Activated CD8-positive, alpha-beta memory T cell treated with anti-CD3 and anti-CD28 coated beads, Interleukin-2, amount 50 U/mL, for 48 hours (primary cell): ENCODE measurements at places on chromosomes 4 and X.
A peak's percentile ranks its signal among the peaks of the same experiment; 100 is the strongest.

DNA sequence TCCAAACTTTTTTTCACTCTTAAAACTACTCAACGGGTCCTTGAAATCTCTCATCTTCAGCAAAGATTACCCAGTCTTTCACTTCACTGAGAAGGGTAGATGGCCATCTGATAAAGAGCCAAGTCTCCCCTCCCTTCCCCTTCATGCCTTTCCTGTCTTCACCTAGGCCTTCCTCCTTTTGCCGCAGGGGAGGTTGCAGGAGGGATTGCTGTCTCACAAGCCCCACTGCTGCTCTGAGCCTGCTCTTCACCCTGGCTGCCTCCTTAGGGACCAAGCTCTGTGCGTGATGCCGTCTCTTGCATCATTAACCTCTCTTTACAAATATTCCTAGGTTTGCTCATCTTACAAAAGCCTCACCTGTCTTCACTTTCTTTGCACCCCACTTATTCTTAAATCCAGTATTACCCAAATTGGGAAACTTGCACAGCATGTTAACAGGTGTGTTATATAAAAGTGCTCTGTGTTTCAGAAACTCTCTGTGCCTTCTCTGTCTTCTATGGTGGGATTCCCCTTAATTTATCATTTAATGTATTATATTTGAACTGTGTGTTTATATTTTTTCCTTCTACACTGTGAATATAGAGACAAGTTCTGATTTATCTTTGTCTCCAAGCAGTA lies 3.8 kb downstream of the ZFX start:
- DNase-seq = no peak

GRCh38 chr4:101941816-101942358 lies 151.4 kb downstream of the BANK1 start:
- no peak for DNase-seq

- no peak for DNase-seq
Observed at GRCh38 chr4:2166253-2166652, 75.7 kb downstream of the HAUS3 start.

DNA sequence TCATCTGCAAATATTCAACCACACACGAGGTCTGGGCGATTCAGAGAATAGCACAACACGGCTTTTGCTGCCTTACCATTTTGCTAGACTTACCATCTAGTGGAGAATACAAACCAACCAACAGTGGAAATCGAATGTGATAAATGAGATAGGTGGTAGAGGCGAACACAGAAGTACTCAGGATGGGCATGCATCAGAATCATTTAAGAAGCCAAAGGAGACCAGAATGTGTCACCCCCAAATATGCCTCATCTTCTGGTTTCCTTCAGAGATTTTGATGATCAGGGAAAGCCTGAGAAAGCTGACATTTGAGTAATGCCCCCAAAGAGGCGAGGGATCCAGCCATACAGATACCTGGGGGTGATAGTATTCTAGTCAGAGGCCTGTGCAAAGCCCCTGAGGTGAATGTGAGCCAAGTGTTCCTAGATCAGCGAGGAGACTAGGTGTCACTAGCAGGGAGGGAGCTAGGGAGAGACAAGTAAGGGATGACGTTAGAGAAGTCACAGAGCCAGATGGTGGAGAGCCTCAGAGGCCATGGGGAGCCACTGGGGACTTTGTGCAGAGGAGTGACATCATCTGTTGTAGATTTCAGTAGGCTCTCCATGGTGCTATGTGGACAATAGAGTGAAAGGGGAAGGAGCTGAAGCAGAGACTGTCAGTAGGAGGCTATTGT lies 1.7 kb downstream of the MTMR1 start:
- DNase-seq = no peak

- no peak for DNase-seq
Observed at GRCh38 chr4:82043081-82043808, 330.5 kb downstream of the HNRNPD start.

DNA sequence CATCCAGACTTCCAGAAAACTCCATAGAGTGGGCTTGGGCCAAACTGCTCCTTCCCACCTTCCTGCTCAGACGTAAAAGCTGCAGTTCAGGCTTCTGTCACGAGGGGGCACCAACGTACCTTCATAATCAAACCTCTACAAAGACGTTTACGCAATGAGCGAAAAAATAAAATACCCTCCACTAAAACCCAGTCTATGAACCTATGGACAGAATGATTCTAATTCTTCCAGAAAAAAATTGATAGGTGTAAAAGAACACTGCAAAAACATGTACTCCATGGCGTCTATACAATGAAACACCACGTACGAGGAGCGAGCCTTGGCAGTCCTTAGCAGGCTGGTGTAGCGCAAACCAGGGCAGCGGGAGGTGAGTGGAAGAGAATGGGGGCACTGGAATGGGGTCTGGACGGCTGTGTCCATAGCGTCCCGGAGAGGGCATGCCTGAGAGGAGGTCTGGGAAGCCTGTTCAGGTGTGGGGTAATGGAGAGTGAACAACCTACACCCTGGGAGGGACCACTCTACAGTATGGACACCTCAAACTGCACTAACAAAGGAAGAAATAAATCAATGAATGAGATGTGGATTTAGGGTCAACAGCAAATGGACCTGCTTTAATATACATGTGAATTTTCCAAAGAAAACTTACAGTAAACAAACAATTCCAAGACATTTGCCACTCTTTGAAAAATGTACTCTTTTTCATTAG lies 14.4 kb upstream of the RAB40A start:
- peak; percentile 86 for DNase-seq

- DNase-seq = peak; percentile 51
Observed at GRCh38 chrX:42714981-42715700, 62.8 kb downstream of the PPP1R2C start.

DNA sequence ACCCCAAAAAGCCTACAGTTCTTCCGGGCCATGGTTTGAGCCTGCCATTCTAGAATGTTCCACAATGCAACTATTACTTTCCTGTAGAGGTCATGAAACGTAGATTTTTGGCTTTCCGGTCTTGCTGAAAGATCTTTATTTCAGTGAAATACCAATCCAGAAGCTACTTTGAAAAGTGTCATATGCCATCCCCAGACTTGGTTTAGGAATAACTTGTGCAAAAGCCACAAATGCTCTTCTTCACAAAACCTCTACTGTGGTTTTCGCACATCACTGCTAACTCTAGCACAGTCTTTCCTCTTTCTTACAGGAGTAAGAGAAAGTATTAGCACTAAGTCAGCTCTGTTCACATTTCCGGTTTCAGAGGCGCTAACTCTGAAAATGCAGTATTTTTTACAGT lies 12.7 kb upstream of the CD40LG start:
- no peak for DNase-seq

DNA sequence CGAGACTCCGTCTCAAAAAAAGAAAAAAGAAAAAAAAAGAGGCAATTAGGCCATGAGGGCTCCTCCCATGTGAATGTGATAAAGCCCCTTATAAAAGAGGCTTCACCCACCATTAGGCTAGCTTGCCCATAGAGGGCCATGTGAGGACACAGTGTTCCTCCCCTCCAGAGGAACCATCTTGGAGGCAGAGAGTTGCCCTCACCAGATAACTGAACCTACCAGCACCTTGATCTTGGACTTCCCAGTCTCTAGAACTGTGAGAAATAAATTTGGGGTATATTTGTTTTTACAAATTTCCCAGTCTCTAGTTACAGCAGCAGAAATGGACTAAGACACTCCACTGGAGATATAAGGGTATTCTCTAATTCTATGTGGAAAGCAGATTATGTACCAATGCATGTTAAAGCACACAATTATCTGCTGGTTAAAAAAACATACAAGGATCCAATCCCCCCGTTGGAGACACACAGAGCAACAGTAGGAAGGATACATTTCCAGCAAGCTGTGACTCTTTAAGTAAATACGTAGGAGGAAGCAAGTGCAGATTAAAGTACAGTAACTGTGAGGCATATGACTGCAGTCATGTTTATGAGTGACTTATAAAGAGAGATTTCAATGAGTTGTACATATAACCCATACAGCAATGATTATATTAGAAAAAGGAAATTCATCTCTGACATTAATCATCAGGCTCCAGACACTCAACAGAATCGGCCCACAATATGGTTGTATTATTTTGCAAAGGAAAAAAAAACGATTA lies 21.4 kb downstream of the SH3RF1 start:
- no peak for DNase-seq

GRCh38 chrX:150649096-150649870 lies 43.9 kb upstream of the MTMR1 start:
- DNase-seq = no peak

GRCh38 chr4:2537011-2537830 lies 774 bp downstream of the FAM193A start:
- DNase-seq = peak; percentile 81

DNA sequence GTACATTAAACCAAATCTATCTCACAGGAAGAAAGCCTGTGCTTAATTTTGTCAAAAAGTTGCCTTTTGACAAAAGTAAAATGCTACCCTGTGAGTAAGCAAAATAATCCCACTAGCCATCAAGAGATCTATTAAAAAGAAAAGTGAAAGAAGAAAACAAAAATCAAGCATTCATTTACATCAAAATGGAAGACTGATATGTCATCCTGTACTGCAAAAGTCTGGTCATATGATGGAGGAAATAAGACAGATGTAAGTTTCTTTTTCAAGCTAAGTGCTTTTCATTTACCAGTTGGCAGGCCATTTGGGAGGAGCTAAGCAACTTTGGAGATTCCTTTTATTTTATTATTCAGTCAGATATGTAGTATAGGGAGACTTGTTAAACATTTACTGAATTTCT lies 387.4 kb downstream of the SPOCK3 start:
- no peak for DNase-seq

GRCh38 chr4:121728066-121728465 lies 31.3 kb upstream of the ANXA5 start:
- DNase-seq = no peak

- no peak for DNase-seq
Observed at GRCh38 chr4:92451782-92452181, 148.0 kb downstream of the GRID2 start.

- no peak for DNase-seq
Observed at GRCh38 chr4:143355540-143356217, 19.0 kb downstream of the GAB1 start.

- DNase-seq = no peak
Observed at GRCh38 chr4:10090467-10091250, 25.9 kb downstream of the WDR1 start.

DNA sequence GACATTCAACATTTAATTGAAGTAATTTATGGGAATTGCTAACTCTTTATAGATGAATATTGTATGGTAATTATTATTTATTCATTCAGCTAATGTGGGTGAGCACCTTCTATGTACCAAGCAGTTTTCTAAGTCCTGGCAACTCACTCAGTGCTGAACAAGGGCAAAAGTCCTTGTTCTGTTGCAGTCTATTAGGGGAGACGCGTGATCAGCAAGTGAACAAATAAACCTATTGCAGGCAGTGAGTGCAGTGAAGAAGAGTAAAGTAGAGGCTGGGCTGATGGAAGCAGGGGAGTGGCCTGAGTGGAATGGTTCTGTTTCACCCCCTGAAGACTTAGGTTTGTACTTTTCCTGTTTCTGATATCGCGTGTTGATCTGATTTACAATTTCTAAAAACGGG lies 214.3 kb downstream of the RAPGEF2 start:
- no peak for DNase-seq

GRCh38 chr4:53098681-53099121 lies 236.6 kb downstream of the RASL11B start:
- no peak for DNase-seq

GRCh38 chrX:123665197-123665596 lies 67.7 kb downstream of the THOC2 start:
- DNase-seq = no peak

GRCh38 chrX:35439692-35440091 lies 358.4 kb upstream of the MAGEB16 start:
- DNase-seq = no peak

DNA sequence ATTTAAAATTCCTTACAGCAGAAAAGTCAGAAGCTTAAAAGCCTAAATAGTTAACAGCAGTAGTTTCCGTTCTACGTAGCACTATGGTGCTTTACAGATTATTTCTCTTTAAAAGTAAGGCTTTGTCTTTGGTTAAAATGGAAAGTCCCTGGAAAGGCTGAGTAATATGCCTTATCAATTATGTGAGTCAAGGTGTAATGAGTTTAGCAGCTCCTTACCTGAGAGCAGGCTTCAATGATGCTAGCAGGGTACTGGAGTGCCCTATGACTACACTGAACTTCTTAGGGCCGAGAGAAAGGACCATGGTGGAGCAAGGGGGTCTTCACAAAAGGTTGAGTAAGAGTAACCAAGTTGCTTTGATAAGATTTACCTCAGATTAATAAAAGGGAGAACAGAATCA lies 12.6 kb upstream of the NKX6-1 start:
- DNase-seq = no peak

DNA sequence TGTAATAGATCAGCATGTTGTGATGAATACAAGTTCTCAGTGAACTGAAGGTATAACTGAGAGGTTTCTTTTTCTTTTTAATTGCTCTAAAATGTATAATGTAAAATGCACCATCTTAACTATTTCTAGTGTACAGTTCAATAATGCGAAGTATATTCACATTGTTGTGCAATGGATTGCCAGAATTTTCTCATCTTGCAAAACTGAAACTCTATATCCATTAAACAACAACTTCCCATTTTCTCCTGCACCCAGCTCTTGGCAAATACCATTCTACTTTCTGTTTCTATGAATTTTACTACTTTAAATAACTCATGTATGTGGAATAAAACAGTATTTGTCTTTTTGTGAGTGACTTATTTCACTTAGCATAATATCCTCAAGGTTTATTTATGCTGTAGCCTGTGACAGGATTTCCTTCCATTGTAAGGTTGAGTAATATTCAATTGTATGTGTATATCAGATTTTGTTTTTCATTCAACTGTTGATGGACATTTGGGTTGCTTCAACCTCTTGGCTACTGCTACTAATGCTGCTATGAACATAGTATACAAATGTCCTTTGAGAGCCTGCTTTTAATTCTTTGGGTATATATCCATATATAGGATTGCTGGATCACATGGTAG lies 53.5 kb upstream of the NPFFR2 start:
- no peak for DNase-seq

DNA sequence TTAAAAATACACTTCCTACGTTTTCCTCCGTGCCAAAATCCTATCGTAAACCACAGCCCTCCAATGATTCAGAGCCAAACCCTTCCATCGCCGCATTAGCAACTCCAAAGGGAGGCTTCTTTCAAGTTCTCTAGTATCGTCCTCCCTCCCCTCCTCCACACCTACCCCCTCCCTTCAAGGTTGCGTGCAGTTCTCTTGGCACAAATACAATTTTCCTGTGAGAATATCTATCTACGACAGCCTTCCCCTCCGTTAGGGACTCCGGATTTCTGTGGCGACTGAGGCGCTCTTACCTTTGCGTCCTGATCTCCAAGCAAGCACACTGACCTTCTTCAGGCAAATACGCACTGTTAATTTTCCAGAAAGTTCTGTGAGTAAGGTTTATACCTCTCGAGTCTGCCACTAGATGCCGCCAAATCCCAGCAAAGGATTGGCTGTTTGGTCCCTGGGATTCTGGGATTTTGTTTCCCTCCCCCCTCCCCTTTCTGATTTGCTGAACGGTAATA lies 1.2 kb upstream of the MORF4L2 start:
- DNase-seq = peak; percentile 58

DNA sequence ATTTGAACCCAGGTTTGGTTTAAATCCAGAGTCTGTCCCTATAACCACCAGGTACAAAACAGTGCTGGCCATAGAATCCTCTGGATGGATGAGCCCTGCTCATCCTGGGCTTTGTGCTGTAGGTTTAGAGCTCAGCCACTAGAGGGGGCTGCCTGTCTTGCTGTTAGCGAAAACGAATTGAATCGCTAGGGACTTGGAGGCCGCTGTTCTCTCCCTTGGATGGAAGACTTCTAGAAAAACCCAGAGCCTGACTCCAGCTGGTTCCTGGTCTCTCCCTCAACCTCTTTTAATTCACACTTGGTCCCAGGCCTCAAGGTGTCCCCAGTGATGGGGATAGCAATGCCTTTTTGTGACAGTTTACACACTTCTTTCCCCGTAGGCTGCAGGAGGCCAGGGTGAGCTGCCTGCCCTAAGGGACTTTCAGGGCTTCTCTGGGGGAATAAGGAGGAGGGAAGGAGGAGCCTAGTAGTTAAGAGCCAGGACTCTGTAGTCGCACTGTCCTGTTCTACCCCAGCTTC lies 8.7 kb downstream of the RIPPLY1 start:
- DNase-seq = peak; percentile 59
